Right hindlimb (tissue), 1 donor: ENCODE measurements at places on chromosomes 16 and 17.

DNA sequence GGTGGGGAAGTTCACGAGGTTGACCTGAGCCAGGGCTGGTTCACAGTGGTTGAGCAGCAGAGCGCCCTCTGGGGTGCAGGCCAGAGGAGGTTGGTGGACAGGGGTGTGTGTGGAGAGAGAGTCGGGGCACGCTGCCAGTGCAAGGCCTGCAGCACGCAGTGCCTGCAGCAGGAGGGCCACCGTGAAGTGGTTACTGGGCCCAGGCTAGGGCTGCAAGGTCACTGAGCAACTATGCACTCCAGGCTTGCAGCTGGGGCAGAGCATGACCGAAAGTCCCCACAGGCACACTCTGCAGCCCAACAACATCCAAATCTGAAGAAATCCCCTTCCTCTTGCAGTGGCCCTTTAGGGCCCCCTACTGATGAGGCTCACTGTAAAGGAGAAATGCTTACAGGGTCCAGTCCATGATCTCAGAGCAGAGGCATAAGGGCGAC lies 89.1 kb upstream of the NOL11 start:
- no peak for DNase-seq

- no peak for DNase-seq
These were observed 6.2 kb upstream of the MPP2 start for GRCh38 chr17:43913584-43913983.

GRCh38 chr17:40447806-40448205 lies 4.6 kb downstream of the IGFBP4 start:
- no peak for DNase-seq

- no peak for DNase-seq
These were observed 212.2 kb upstream of the CDH11 start for GRCh38 chr16:65334081-65334480.

DNA sequence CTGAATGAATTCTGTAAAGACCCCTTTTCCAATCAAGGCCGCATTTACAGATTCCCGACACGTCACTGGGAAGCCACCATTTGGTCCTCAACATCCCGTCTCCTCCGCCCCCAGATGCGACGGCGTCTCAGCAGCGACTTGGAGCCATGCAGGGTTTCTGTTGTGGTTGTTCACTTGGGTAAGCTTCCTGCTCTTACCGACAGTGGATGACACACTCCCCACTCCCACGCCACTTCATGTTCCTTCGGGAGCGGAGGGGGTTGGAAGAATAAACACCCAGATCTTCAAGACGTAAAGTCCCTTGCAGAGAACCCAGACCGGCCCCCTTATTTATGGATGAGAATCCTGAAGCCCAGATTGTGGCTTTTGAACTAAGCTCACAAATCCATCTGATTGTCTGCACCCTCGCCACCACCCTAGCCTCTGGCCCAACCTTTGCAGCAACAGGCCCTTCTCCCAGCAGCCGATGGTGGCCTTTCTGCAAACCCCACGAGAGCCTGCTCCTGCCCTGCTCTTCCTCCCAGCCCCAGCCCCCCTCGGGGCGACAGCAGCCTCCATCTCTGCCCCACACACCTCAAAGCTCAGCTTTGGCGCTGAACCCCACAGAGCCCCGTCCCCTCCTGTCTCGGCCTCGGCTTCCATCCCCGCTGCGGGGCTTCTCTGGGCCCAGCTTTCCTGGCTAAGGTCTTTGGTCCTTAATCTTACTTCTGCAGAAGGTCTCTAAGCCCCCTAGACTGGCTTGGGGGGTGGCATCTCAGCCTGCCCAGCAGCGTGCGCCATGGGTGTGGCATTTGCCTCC lies 19.0 kb upstream of the OSGIN1 start:
- DNase-seq: no peak

GRCh38 chr16:30953511-30954124 lies 3.9 kb upstream of the SETD1A start:
- DNase-seq: peak; percentile 81

GRCh38 chr17:42252597-42253550 lies 23.3 kb downstream of the STAT5B start:
- no peak for DNase-seq

GRCh38 chr16:12917653-12918052 lies 16.3 kb downstream of the SHISA9 start:
- DNase-seq: no peak

DNA sequence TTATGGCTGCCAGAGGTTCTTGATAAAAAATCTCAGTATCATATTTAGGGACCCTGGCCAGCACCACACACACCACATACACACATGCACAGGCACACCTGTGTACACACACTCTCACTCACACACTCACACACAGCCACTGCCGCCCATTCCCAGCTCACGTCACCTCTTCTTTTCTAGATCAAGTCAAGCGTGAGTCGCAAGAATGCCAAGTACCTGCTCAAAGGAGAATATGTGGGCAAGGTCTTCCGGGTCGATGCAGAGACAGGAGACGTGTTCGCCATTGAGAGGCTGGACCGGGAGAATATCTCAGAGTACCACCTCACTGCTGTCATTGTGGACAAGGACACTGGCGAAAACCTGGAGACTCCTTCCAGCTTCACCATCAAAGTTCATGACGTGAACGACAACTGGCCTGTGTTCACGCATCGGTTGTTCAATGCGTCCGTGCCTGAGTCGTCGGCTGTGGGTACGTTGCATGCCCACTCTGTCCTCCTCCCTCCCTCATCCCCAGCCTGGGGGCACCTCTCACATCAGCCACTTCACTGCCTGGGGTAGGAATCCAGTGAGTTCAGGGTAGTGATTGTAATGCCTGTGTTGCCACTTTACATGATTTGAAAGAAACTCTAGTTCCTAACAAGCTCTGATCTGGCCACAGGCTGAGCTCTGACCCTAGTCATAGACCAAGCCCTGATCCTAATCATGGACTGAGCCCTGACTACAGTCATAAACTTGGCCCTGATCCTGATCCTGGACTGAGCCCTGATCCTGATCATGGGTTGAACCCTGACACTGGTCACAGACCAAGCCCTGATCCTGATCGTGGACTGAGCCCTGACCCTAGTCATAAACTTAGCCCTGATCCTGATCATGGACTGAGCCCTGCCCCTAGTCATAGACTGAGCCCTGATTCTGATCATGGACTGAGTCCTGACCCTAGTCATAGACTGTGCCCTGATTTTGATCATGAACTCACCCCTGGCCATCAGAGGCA lies 20.4 kb downstream of the CDH5 start:
- no peak for DNase-seq

GRCh38 chr17:61669522-61669921 lies 78.5 kb upstream of the NACA2 start:
- DNase-seq: no peak

DNA sequence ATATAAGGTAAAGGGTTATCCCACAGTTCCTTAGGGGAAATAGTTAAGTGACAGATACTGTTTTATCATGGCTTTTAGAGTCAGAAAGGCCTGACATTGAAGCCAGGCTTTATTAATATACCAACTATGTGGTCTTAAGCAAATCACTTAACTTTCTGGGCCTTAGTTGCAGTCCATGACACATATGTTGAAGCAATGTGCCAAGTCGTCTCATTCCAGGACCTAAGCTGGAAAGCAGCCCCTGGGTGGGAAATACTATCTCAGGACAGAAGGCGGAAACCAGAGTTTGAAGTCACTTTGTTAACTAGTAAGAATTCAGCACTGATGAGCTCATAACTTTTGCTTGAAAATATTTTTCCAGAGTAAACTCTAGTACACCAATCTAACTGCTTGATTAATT lies 80.0 kb downstream of the USP32 start:
- DNase-seq: peak; percentile 24

DNA sequence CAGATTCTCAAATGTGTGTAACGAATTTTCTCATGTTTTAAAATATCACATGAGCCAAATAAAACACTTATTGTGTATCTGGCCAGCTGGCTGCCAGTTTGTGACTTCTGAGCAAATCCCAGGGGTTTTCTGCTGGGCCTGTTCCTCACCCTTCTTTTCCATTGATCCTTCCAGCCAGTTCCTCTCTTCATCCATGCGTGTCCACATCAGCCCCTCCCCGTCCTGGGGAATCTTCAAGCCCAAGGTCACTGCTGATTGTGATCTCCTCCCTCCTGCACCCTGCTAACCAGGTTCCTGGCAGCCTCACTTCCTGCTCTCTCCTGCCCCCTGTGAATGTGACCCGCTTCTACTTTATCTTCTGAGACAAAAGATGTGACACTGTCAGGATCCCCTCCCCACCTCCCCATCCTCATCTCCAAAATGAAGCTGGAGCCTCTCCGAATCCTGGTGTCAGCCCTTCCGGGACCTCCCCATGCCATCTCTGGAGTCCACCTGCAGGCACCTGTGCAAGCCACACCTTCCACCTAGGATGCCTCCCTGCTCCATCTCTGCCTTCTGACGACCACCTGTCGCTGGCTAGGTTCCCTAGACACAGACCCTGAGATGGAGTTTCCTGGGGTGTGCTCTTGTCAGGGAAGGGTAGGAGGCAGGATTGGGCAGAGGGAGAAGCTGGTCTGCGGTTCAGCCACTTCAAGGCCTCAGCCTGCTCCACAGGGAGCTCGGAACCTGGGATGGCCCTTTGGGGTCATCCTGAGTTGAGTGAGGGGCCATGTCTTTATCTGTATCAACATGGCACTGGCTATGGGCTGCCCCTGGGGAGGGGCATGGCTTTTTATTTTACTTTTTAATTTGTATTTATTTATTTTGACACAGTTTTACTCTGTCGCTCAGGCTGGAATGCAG lies 205.1 kb downstream of the KATNIP start:
- no peak for DNase-seq

GRCh38 chr16:65622151-65622550 lies 500.3 kb upstream of the CDH11 start:
- no peak for DNase-seq

DNA sequence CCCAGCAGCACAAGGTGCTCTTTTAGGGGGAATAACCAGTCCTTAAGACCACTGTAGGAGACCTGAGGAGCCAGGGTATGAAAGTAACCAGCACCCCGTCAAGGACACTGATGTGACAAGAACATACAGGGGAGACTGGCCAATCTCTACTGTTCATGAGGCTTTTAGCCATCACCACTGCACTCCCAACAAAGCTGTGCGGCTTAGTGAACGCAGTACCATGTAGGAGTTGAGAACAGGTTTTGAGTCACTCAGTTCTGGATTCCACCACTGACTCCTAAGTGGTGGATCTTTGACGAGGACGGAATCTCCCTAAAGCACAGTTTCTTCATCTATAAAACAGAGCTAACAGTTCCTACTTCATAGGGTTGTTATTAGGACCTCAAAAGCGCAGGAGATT lies 26.8 kb downstream of the COG4 start:
- DNase-seq: no peak

DNA sequence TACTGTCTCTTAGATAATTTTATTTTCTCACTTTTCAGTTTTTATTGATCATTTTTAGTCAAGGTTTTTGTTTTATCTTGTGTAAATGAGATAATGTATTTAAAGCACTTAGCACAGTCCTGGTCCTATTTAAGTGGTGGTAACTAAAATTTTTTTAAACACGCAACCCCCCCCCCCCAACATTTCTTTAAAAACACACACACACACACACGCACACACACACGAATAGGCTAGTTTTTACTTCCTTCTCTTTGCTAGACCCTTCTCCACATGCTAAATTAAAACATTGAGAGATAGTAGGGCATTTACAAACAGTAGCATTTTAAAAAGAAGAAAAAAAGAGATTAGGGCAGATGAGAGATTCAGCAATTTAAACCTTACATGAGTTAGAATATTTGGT lies 5.0 kb downstream of the NFATC3 start:
- DNase-seq: no peak

DNA sequence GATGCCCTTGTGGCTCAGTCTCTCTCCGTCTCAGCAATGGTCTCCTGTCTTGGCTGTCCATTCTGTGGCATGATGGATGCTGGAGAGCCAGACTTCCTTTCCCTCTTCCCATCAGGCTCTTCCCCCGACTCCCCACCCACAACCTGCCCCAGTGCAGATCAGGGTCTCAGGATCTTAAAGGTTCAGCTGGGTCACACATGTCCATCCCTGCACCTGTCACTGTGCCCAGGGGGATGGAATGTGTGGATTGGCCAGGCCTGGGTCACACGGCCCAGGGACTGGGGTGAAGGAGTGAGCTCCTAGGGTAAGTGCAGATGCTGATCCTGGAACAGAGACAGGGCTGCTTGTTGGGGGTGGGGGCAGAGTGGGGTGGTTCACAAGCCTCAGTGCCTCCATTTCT lies 23.0 kb downstream of the ADGRG5 start:
- DNase-seq: no peak

DNA sequence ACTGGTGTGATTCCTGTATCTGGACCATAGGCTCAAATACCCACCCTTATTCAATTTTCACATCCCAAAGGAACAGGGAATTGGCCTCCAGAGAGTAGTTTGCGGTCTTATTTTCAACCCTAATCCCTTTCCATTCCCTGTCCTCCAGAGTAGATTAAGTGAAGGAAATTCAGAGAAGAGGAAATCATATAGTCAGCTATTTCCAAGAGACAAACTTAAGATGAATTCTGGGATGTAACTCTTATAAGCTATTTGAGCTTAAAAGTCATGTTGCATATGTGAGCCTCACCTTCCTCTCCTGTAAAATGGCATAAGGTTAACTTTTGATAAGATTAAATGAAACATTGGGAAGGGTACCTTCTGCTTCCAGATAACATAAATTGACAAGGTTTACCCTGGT lies 37.4 kb upstream of the ADAMTS18 start:
- DNase-seq: no peak

DNA sequence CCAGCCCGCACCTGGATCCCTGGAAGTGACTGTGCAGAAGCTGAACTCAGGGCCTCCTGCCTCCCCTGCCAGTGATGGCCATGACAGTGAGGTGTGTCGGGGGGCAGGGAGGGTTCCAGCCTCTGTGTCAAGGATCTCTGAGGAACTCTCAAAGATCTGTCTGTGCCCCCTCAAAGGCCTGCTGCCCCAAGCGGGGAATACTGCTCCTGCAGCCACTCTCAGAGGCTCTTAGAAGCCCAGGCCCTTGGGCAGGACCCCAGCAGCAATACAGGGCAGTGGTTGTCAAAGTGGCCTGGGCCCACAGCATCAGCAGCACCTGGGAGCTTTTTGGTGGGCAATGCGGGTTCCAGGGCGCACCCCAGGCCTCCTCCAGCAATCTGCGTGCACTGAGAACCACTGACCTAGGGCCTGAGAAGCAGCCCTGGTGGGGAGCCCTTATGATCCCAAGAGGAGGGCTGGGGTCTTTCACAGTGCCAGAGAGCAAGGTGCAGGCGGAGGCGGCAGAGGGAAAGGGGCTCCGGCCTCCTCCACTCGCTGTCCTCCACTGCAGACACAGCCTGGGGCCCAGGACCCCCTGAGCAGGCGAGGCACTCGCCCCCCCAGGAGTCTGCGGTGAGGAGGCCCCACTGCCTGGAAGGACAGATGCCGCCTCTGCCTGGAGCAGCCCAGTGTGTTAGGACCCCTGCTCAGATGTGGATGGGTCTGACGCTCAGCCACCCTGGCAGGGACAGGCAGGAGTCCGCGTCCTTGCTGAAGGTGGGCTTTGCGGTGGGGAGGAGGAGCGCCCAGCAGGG lies 42.1 kb downstream of the ENGASE start:
- DNase-seq: no peak

- peak; percentile 83 for DNase-seq
These were observed 171.7 kb downstream of the KATNIP start for GRCh38 chr16:27721531-27722181.

- DNase-seq: peak; percentile 80
These were observed at the start of gene TNFSF12 for GRCh38 chr17:7548585-7549400. Gene TNFSF12 (plus strand): TSS chr17:7549058. CDS start chr17:7549154, 96 bp downstream.

GRCh38 chr16:4745274-4745569 lies 10.9 kb downstream of the DNAAF8 start:
- DNase-seq: no peak

- no peak for DNase-seq
These were observed 15.3 kb downstream of the LCMT1 start for GRCh38 chr16:25126820-25127232.
